NCI-H1092 treated with DMSO at 0.1 percent for 48 hours (cell line): ENCODE measurements at places on chromosomes 7 and 10.
A peak's percentile ranks its signal among the peaks of the same experiment; 100 is the strongest.

GRCh38 chr10:42150428-42151061 lies 487.8 kb downstream of the ZNF33B start:
- no peak for DNase-seq

GRCh38 chr10:63437116-63437949 lies 28.4 kb downstream of the JMJD1C start:
- no peak for DNase-seq

DNA sequence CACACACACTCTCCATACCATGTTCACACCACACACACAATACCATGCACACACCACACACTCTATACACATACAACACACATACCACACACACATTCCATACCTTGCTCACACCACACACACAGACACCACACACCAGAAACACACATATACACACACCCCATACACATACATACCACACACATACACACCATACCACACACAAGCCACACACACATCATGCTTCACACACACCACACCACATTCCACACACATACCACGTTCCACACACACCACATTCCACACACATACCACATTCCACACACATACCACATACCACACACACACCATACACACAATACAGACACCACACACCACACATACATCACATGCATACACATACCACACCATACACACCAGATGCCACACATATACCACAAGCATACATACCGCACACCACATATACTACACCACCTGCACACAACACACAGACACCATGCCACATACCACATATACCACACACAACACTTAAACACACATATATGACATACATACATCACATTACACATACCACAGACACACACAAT lies 282.7 kb downstream of the POU6F2 start:
- no peak for DNase-seq

DNA sequence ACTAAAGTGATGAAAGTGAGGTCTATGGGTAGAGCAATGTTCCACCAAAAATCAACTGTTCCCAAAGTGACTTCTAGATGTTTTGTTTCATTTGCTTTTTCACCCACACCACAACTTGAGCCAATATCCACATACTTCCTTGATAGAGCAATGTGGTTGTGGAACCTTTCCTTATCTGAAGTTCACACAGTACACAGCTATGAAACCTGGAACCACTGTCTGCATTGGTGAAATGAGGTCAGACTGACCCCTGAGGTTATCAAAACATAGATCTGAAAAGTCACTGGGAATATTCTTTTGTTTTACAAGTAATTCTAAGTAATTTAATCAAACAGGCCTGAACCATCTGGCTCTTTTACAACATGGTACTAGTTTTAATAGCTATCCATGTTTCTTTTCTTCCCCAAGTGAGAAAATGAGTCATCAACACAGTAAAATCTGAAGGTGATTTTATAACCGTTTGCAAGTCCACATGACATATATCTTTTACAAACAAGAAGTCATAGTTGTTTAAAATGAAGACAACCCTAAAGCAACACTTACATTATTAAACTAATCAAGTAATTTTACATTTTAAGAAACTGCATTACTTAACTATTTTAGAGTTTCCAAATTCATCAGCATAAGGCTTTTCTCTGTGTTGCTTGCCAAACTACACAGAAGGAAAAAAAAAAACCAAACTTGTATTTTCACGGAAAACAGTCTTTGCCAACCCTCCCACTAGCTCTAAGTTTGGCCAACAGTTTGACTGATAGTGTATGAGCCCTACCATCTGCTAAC lies 80.3 kb downstream of the LRRC17 start:
- DNase-seq: no peak

DNA sequence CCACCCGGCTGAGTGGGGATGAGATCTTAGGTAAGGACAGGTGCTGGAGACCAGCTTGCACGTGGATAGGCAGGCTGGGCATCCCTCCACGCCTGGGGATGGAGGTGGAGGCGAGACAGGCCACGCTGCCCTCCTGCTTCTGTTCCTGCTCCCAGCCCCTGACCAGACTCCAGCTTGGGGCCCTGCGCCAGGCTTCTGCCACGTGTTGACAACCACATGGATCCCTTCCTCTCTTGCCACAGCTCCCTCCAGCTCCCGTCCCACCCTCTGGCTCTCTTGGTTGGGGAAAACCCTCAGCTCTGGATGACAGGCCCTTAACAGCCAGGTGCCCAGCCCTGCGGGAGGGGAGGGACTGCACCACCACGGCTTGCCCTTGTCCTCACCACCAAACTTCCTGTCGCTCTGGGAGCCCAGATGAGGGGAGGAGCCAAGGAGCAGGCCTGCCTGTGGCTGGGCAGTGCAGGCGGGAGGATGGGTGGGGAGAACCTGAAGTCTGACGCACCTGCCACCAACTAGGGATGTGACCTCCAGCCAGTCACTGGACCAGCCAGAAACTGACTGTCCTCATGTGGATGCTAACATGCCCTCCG lies 36.0 kb downstream of the KCNH2 start:
- DNase-seq: peak; percentile 59

DNA sequence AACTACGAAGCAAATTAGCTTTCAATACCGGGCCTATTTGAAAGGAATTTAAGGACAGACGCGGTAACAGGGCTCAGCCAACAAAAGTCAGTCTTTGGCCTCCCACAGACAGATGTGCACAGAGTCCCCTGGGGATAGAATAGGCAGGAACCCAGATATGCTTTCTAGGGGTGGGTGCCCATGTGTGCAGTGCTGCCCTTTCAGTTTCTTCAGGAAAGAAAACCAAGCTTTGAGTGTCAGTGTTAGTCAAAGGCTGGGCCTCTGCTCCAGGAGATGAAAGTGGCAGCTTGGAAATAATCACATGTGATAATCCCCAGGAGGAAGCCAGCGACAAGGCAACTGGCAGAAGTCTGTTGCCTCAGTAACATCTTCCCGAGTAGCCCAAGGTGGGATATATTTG lies 43.8 kb upstream of the CSTF2T start:
- no peak for DNase-seq

DNA sequence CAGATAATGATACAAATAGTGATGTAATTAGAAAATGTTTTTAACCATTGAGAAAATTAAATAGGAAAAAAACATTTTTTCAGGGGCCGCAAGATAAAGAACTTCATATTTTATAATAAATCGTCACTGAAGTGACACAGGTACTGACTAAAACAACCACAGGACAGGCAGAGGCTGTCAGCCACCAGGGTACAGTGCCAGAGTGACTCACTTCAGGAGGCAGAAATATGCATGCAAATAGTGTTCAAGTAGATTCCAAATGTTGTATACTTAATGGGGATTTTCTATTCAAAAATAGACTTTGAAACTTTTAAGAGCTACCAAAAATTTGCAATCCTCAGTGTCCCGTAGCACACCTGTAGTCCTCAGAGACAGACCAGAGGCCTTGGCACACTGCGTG lies 68.6 kb downstream of the FRMPD2 start:
- no peak for DNase-seq

GRCh38 chr7:11341285-11341944 lies 367.7 kb downstream of the PHF14 start:
- peak; percentile 83 for DNase-seq

- DNase-seq: no peak
Measured at GRCh38 chr10:71597821-71598498, 121.6 kb downstream of the C10orf105 start.

- DNase-seq: no peak
Measured at GRCh38 chr7:10205696-10206095, 768.0 kb upstream of the PHF14 start.

- DNase-seq: no peak
Measured at GRCh38 chr7:151435103-151435916, 4.6 kb downstream of the CRYGN start.

- no peak for DNase-seq
Measured at GRCh38 chr10:36629476-36629875, 495.9 kb upstream of the ANKRD30A start.

DNA sequence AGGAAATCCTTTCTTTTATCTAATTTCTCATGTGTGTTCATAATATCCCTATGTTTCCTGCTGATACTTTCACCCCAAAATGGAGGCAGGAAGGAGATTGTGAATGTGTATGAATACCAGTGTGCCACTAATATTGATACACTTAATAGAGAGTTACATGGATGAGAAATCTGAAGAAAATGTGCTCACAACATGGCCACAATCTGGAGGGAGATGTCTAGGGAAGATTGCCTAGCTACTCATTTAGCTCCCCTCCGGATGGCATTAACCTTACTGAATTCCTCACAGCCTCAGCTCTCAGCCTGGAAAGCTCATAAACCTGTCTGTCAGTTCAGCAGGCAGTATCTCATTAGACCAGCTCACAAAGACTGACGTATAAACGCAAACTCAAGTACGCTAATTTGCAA lies 23.4 kb upstream of the DMTF1 start:
- DNase-seq: no peak

DNA sequence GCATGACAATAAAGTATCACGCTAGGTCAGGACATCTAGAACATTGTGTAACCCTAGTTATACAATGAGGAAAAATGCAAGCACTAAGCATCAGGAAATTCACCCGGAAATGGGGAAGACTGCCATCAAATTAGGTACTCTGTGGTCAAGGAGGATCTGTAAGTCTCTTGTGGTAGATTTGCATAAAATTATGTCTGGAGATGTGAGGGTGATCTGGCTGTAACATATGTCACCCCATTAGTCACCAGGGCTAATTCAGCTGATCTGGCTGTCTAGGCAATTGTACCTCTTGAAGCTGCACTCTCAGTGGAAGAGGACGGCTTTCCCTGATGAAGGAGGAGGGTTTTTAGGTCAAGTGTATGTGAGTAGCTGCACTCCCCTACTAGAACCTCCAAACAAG lies 14.8 kb downstream of the AKR1D1 start:
- no peak for DNase-seq

DNA sequence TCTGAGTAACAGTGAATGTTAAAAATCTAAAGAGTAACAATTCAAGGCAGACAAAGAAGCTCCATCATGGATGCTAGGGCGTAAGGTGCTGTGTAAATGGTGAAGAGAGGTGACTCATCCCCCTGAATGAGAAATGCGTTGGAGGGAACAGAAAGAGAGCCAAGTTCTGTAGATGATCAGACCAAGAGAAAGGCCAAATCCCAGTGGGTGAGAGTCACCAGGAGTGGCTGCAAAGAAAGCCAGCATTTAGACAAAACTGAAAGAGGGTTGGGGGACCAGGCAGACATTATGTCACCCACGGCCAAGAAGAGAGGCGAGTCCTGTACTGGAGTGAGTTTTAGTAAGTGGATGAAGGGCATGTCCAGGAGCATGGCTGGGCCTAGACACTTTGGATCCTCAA lies 153.1 kb downstream of the TRIL start:
- DNase-seq: no peak

DNA sequence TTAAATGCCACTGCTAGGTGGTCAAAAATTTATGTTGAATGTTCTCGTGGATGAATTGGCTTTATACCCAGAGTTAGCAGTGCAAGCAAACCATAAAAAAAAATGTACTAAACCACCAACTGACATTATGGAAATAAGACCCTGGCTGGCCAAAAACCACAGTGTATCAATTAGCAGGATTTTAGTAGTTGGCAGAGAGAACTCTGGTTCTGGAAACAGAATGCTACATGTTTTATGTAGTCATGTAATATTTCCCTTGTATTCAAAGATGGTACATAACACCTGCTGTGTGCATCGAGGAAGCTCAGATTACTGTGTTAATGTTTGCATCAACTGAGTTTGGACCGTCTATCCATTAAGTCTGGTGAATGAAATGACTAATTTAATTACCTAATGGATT lies 618.5 kb downstream of the CCSER2 start:
- DNase-seq: peak; percentile 92

DNA sequence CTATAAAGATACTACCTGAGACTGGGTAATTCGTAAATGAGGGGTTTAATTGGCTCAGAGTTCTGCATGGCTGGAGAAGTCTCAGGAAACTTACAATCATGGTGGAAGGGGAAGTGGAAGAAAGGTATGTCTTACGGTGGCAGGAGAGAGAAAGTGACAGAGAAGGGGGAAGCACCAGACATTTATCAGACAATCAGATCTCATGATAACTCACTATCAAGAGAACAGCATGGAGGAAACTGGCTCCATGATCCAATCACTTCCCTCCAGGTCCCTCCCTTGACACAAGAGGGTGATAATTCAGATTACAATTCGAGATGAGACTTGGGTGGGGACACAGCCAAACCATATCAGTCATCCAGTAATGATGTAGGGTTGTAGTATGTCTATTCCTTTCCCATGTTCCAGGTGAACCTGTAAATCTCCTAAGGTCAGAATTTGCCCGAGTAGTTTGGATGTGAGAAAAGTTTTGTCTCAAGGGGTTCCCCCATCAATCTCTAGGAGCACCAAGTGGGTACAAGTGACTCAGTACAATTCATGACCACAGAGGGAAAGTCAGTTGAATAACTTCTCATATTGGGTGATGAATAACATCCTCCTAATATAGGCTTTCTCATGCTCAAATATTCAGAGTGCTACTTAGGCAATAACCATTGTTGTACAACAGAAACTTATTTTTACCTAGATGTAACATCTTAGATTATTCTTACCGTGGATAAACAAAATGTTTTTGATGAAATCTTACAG lies 39.7 kb upstream of the MTPN start:
- DNase-seq: no peak

- DNase-seq: no peak
Measured at GRCh38 chr10:71001470-71001869, 113.1 kb upstream of the PCBD1 start.

- no peak for DNase-seq
Measured at GRCh38 chr7:45225948-45226335, 68.4 kb downstream of the RAMP3 start.

DNA sequence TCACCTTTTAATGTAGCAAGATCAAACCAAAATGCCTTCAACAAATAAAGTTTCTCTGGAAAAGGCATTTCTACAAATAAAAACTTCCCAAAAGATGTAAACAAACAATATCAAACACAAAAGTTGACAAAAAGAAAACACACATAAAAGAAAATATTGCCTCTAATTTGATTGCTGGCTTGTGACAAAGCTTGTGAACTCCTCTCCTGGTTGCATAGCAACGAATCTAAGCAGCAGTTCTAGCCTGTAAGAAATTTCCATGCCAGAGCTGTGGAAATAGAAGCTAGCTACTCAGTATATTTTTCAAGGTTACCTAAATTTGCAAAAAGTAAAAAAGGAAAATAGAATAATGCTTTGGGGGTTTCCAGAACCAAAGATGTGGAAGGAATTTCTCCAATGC lies 173.9 kb upstream of the CDK1 start:
- no peak for DNase-seq

GRCh38 chr10:117496031-117496430 lies 46.5 kb upstream of the EMX2 start:
- DNase-seq: no peak

DNA sequence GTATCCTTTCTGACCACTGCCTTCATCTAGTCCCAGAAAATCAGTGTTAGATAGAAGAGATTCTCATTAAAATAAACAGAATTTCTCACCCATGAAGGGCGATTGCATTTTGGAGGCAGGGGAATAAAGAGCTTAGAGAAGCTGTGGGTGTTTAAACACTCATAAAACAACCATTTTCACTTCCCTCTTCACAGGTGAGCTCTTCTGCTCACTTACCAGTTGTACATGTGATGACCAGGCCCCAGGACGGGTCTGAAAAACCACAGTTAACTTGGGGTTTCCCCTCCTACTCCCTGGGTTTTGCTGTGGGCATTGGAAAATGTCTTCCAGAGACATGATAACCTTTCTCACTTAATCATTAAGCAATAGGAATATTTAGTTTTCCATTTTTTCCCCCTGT lies 411.6 kb upstream of the DPP6 start:
- no peak for DNase-seq

- DNase-seq: no peak
Measured at GRCh38 chr10:47376522-47377220, 7.4 kb downstream of the ZNF488 start.
